Tibial nerve (tissue), 4 donors: ENCODE measurements at places on chromosomes 12 and 14. TPM values are rescaled to one million over a fixed set of nuclear protein-coding genes. Genes with fewer than 3 reads are reported as not detected.

- peak; percentile 92 for DNase-seq
Observed at GRCh38 chr12:53046655-53047220, 3.1 kb upstream of the TNS2 start.

The LMNTD1 gene
- not detected for total RNA-seq

DNA sequence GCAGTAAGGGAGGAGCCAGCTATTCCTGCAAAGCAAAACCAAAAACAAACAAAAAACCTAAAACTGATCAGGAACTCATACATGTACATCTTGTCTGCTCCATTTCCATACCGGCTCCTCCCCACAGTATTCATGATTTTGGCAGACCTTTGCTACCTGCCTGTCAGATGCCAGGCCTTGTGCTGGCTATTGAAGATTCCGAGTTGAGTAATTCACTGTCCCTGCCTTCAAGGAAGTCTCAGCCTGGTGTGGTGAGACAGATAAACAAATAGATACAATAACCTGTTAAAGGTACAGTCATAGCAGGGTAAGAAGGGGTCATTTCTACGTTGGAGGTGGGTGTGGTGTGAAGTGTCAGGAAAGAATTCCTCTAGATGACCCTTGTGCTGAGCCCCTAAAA, 42.7 kb downstream of the SUSD6 start:
- no peak for DNase-seq

The KLRB1 gene
- total RNA-seq = not detected

GRCh38 chr12:114311974-114312373, 94.0 kb downstream of the TBX5 start:
- no peak for DNase-seq

DNA sequence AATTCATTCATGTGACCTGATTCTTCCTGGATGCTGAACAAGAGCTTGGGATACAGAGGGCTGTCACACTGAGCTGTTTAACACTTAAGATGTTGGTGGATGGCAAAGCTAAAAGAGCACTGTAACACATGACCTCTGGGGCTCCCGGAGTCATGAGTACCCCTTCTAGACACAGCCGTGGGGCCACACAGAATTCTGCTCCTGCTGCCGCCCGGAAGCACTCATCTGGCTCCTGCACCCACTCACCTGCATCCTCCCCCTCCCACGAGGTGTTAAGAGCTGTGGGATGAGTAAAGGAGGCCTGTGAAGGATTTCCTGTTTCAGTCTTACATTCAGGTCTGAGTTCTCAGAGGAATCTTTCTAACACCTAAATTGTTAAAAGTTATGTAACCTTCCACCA, 78.0 kb upstream of the SSTR1 start:
- DNase-seq = no peak

DNA sequence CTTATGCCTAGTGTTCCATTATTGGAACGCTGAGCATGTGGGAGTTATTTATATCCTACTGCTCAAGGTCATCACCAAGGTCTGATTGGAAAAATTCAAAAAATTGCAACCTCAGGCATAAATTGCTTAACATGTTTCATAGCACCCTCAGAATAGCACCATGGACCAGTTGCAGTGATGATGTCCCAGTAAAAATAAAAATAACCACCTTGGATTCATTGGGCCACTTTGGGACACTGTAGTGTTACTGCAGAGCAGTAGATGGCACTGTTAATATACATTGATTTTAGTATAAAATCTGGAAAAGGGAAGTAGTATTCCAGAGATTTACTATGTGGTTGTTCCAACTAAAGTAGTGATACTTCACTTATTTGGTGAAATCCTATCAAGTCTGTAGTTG, 31.0 kb upstream of the PTCSC3 start:
- DNase-seq = no peak

The CLEC4C gene
- not detected for total RNA-seq

- no peak for DNase-seq
Observed at GRCh38 chr14:68784978-68785533, 7.8 kb downstream of the ZFP36L1 start.

GRCh38 chr14:80425686-80426085, 214.4 kb upstream of the DIO2 start:
- DNase-seq = no peak

DNA sequence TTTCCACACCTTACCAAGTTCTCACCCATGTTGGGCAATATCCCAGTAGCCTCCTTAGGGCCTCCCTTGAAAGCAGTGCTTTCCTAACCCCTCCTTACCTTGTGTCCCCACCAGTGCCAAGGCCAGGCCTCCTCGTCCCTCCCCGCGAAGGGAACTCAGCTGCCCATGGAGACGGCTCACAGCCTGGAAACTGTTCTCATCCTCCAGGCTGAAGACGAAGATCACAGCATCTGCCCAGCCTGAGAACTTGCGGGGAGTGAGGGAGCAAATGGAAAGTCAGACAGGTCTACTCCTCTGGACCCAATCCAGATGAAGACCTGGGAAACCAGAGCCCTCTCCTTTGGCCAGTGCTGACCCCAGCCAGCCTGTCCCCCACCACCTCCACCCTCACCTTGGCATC, 4.6 kb downstream of the AGAP2 start:
- no peak for DNase-seq
